T follicular helper cell (primary cell): ENCODE measurements at places on chromosomes 4 and X.

DNA sequence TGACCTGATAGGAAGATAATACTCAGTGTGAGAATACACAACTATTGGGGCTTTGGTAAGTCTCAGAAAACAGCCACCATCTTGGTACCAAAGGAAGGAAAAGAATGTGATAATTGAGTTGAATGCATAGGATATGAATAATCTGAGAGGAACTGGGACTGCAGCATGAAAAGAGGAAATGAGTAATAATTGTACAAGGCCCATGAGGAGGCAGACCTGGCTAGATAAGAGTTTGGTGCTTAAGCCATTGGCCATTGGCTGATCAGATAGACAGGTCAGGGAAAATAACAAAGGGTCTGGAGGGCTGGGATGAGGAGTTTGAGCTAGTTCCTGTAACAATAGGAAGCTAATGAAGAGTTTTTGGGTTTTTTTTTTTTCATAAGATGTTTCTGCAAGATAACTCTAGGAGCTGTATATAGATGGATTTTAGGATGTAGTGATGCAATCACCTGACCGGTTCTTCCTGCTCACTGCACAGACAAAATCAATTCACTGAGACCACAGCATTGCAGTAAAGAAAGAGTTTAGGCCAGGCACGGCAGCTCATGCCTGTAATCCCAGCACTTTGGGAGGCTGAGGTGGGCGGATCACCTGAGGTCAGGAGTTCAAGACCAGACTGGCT is 5.3 kb upstream of the TRMT2B start:
- no peak for DNase-seq

DNA sequence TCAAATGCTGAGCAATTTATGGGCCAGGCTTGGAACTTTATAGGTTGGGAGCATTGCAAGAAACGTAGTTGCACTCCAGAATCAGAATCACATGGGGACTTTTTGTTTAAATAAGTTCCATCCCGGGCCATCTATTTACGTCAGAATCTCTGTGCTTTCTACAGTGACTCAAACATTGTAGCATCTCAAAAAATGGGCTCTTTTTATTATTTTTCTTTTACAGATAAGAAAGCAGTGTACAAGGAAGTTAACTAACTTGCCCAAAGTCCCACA is 10.2 kb downstream of the CC2D2A start:
- no peak for DNase-seq

DNA sequence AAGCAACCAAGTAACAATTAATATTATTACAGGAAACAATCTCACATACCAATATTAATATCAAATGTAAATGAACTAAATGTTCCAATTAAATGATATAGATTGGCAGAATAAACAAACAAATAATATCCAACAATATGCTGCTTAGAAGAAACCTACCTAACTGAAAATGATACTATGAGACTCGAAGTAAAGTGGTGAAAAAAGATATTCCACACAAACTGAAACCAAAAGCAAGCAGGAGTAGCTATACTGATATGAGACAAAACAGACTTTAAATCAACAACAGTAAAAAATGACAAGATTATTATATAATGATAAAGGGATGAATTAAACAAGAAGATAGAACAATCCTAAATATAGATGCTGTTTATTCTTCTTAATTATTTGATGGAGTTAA is 140.1 kb downstream of the SPANXN4 start:
- DNase-seq: no peak

DNA sequence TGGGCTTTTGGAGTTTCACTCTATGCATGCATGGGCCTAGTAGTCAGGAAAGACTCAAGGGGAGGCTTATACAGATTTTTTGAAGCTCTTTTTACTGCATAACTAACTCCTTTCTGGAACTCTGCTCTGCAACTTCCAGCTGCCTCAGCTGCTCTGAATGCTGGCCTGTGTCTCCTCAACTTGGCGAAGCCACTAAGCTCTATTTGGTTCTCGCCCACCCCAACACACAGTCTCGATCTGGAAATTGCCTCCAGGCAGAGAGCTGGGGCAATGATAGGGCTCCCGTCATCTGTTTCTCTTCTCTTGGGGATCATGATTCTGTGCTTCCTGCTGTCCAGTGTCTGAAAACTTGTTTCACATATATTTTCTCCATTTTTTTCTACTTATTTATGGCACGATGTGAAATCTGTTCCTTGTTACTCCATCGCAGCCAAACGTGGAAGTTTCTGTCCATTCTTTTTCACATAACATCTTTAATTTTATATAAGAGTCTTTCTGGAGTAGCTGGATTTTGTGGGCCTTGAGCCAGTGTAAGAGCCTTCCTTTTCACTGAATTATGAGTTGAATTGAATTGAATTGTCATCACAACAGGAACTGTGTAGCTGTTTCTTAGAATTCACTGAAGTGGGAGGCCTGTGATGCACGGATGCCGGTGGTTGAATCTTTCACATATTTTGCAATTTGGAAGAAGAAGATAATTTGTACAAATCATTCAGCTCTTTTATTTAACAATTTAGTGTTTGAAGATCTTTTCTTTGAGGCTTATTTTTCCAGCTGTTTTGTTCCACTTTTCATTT is 9.0 kb downstream of the ZNF275 start:
- no peak for DNase-seq

- no peak for DNase-seq
Measured at GRCh38 chr4:61406677-61407076, 206.6 kb downstream of the ADGRL3 start.
